Cerebellar nuclear complex (tissue), 1 donor: ENCODE measurements at places on chromosomes 12 and 14.

DNA sequence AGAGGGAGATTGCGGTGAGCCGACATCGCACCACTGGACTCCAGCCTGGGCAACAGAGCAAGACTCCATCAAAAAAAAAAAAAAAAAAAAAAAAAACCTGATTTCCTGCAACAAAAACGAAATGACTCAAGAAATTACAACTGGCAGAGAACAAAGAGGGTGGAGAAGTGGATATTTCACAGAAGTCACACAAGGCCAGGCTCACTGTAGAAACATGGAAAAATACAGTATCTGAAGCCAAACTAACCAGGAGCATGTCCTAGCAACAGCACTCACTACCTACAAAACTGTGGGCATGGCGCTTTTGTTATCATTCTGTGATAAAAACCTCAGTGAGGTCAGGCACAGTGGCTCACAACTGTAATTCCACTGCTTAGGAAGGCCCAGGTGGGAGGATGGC, 11.7 kb upstream of the MMP17 start:
- no peak for DNase-seq

DNA sequence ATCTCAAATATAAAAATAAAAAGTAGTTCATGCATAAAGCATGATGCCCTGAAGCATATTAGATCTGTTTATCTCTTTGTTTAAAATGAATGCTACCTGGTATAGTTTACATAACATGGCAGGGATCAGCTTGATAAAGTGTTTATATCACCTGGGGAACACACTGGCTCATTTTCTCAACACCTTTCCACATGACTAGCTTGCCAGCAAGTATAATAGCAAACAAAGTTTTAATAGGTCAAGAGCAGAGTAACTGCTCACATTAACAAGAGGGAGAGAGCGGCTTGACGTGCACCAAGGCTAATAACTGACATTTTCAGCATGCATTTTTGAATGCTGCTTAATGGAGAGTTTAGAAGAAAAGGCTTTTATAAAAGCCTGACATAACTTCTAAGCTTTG, 246.4 kb downstream of the EGLN3 start:
- DNase-seq = no peak

DNA sequence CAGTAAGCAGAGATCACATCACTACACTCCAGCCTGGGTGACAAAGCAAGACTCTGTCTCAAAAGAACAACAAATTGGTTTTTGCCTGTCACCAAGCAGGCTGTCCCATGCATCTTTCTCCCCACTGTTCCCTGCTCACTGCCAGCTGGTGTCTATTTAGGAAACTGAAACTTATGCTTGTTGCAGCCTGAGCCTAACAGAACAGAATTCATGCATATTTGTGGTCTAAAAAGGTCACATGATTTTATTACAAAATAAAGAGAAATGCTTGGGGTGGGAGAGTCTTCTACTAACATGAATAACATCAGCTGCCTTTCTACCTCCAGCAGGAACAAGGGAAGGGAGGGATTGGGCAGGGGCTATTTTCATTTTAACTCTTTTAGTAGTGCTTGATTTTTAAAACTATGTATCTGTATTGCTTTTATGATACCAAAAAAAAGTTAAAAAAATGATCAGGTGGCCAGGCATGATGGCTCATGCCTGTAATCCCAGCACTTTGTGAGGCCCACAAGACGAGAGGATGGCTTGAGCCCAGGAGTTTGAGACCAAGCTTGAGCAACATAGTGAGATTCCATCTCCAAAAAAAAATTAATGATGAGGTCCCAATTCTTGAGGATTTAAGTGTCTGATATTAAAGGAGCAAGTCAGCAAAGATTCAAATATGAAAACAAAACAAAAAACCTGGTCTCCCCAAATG, 923 bp downstream of the STAT2 start:
- no peak for DNase-seq

GRCh38 chr14:78725086-78725485, 554.9 kb downstream of the NRXN3 start:
- DNase-seq = no peak

DNA sequence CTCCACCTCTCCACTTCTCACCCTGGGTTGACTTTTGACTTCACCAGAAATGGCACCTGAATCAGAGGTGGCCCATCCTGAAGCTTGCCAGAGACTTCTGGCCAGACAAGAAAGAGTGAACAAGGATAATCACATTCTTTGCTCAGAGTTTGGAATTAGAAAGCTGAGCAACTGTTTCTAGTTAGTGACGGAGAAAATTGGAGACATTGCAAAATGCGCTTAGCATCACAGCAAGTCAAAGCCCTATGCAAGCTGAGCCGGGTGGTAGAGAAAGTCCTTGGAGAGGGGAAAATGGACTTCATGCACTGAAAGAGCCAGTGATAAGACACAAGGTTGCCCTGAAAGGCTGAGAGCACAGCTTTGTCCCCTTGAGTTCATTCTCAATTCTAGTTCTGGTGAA, 161.8 kb downstream of the PAH start:
- no peak for DNase-seq

DNA sequence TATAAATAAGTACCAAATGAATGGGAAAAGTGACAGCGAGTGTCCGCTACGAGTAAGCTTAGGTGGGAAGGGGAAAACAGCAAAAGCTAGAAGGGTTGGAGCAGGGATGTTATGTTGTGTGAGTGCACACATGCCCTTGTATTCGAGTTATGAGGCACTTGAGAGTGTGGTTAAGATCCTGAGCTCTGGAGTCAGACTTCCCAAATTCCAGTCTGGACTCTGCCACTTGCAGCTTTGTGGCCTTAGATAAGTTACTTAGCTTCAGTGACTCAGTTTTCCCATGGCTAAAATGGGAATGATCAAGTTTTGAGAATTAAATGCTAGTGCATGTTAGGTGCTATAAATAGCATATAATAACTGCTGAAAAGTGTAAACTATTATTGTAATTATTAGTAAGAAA, 44.9 kb downstream of the KTN1 start:
- DNase-seq = no peak

DNA sequence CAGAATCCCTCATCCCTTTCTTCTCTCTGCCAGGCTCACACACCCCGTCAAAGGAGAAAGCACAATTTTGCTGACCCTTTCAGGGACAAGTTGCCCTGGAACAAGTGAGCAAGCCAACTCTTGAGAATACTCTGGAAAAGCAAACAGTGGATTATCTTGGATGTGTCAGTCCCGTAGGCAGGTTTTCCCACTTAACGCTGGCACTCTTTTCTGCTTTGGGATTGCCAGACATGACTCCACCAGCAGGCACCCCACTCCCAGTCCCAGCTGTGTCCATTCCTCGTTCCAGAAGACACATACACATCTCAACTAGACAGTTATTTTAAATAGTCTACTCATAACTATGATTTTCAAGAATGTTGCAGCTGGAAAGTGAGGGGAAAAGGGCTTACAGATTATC, 145.5 kb upstream of the CDKN3 start:
- no peak for DNase-seq

DNA sequence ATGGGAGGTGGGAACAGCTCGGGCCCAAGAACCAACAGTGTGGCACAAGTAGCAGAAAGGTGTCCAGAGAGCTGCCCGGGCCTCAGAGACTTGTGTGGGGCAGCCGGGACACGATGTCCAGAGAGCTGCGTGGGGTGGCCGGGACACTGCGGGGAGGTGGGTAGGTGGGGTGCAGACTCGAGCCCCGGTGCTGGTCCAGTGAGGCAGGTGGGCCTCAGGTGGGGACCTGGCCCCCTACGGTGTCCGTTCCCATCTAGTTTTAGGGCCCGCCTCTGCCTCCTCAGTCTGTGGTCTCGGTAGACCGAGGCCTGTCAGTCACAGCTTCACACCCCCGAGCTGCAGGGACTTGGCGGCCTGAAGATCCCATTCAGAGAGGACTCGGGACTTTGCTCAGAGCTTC, 6.3 kb upstream of the FBRSL1 start:
- DNase-seq = no peak

DNA sequence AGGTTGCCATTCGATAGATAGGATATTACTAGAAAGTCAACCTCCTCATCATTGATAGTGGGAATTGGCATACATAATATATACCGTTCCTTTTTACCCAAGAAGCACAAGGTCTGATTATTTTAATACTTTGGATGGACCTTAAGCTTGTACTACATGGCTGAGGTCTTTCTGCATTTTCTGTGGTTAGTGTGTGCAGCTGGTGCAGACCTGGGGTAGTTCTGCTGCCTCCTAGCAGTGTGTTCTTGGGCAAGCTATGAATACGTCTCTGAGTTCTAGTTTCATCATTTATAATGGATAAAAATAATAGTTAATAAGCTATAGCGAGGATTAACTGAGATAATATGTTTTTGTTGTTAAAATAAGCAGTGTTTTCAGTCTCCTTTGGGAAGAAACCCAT, 2.2 kb downstream of the ZDHHC17 start:
- no peak for DNase-seq

- DNase-seq = no peak
Measured at GRCh38 chr14:105877645-105878044, 351.3 kb downstream of the TMEM121 start.

DNA sequence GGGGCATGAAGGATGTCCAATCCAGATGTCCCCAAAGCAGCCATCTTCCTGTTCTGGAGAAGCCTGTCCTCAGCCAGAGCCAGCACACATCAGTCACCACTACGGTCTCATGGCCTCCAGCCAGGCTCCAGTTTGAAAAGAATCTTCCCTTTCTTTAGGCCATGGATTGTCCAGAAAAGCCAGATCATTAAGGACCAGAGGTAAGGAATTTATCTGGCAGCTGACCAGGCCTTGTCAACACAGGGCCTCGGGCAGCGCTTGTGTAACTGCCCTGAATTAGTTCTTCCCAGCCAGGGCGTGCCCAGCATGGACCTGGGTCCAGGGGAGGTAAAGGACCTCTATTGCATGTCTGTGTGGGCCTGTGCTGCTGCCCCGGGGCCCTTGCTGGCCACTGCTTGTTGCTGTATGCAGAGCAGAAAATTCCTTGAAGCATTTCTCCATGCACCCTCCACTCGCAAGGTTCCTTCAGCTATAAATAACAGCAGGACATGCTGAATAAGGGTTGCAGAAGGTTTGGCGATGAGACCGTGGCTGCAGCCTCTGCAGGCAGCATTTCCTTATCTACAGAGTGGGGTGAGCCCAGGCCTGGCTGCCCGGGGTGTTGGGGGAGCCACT, 21.7 kb upstream of the VPS37B start:
- no peak for DNase-seq

DNA sequence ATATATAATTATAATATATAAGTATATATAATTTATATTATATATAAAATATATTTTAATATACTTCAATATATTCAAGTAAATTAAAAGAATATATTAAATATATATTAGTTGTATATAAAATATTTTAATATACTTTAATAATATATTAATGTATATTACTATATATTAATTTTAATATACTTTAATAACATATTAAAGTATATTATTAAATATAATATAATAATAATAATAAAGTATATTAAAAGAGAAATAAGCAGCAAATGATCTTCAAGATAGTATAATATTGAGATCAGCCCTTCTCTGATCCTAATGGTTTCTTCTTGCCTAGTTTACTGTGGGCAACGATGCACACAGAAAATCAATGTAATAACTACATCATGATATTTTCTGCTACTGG, 2.3 kb downstream of the OR4M1 start:
- DNase-seq = no peak

DNA sequence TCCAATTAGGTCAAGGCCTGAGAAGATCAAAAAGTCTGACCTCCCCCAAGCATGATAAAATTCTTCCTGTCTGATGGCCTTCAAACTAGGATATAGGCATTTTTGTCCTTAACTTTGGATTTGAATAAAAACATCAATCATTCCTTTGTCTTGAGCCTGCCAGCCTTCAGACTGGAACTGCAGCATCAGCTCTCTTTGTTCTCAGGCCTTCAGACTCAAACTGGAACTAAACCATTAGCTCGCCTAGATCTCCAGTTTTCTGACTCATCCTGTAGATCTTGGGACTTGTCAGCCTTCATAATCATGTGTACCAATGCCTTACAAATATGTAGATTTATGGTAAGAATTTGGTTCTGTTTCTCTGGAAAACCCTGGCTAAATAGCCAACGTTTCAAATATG, 721.7 kb downstream of the GALC start:
- DNase-seq = no peak

GRCh38 chr12:105334001-105334400, 3.5 kb downstream of the C12orf75 start:
- no peak for DNase-seq

DNA sequence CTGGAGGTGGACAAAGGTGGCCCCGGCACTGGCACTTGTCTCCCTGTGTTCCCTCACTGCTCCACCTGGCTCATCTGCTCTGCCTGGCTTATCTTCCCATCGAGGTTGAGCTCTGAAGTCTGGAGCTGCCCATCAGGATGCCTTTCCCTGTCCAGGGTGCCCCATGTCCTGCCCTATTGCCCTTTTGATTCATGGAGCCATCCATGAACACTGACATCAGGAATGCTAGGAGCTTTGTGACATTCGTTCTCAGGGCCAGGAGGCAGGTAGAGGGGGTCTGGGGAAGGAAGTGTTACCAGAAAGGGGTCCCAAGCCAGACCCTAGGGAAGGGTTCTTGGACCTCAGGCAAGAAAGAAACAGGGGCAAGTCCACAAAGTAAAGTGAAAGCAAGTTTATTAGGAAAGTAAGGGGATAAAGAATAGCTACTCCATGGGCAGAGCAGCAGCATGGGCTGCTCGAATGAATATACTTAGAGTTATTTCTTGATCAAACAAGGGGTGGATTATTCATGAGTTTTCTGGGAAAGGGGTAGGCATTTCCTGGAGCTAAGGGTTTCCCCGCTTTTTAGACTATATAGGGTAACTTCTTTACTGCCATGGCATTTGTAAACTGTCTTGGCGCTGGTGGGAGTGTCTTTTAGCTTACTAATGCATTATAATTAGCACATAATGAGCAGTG, 51.6 kb downstream of the RIN3 start:
- DNase-seq = no peak

DNA sequence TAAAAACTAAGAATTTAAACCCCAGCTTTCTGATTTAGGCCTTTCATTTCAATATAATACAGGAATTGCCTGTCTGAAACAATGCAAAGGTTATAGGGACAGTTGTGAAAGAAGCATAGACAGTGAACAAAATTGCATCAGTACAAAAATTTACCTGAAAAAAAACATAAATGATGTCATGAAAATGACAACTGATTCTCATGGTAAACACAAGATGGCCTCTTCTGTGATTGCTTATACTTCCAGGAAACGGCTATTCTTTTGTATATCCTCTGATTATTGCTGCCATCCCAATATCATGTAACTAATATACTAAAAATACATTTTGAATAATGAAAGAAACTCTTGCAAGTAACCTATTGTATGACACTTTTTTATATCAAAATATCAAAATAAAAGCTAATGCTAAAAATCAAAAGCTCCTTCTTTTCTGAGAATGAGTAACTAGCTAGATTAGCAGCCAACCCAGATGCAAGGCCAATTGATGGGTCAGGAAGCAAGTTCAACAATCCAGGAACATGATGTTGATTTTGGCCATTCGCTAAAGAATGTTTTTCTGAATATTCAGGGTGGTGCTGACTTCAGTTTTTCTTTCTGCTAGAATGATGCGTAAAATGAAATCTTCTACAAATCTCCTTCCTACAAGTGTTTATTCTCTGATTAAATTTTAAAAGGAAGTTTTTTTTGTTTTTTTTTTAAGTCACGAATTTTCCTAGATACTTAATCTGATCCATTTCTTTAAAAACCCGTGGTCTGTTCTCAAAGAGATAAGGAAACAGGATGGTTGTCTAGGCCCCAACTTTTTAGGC, 83.6 kb downstream of the ALX1 start:
- DNase-seq = no peak
